ENCODE measurements at places on chromosomes 3 and 15. TPM values are rescaled to one million over a fixed set of nuclear protein-coding genes. Genes with fewer than 3 reads are reported as not detected.

CILP gene
- 32.5 TPM for total RNA-seq

GRCh38 chr3:37935290-37935668 is 55.3 kb upstream of the VILL start:
- peak; percentile 54 for DNase-seq
- H3K36me3 ChIP-seq, result peaks cover under 1% of the 10 kb centered on the region

IMPG2 gene
- total RNA-seq, result 1.3 TPM

- H3K27me3 ChIP-seq, result no peaks in the 10 kb centered on the region
- peaks cover 5% of the 10 kb centered on the region for H3K36me3 ChIP-seq
- peaks cover 68% of the 10 kb centered on the region for H3K4me1 ChIP-seq
- H3K4me3 ChIP-seq, result no peak overlapping the region
Observed at GRCh38 chr15:77506311-77507142, 85.8 kb downstream of the HMG20A start.

GRCh38 chr3:153215497-153215896 is 53.5 kb downstream of the RAP2B start:
- H3K4me1 ChIP-seq, result peaks cover 4% of the 10 kb centered on the region
- H3K27ac ChIP-seq, result no peak overlapping the region
- DNase-seq, result peak; percentile 5
- no peaks in the 10 kb centered on the region for H3K27me3 ChIP-seq

BUB1B gene
- total RNA-seq, result 11.8 TPM

GRCh38 chr15:60223176-60223575 is 174.6 kb downstream of the ANXA2 start:
- no peaks in the 10 kb centered on the region for H3K36me3 ChIP-seq
- no peak overlapping the region for H3K27ac ChIP-seq
- no peaks in the 10 kb centered on the region for H3K4me1 ChIP-seq
- no peak for DNase-seq
- peaks cover 2% of the 10 kb centered on the region for H3K27me3 ChIP-seq

GRCh38 chr3:6655275-6655674 is 205.6 kb upstream of the GRM7 start:
- DNase-seq, result no peak
- H3K4me3 ChIP-seq, result no peak overlapping the region
- no peaks in the 10 kb centered on the region for H3K4me1 ChIP-seq
- no peaks in the 10 kb centered on the region for H3K36me3 ChIP-seq

DNA sequence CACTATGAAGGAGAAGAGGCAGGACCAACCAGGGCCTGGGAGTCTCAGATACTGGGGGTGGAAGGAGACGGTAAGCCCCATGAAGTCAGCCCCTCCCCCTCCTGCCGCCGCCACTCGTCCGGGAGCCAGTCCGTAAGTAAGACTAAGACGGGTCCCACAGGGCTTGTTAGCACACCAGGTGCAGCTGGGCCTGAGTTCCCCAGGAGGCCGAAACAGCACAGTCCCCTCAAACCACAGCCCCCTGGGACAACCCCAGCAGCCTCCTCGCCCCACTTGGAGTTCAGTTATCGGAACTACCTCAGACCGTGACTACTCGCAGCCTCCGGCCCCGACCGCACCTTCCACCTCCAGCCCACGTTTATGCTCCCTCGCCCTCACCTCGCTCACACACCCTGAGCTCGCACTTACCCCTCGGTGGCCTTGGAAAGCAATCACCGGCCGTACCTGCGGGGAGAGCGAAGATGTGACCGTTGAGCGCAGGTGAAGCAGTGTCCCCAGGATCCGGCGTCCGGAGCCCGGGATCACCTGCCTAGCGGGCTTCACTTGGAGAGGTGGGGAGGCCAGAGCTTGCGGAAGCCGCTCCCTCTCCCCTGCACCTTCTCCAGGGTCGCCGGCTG is 557 bp downstream of the ELL3 start:
- DNase-seq, result no peak
- peak overlapping the region; percentile 64 for H3K27ac ChIP-seq
- peaks cover 17% of the 10 kb centered on the region for H3K4me1 ChIP-seq
- peaks cover 22% of the 10 kb centered on the region for H3K36me3 ChIP-seq
- no peaks in the 10 kb centered on the region for H3K27me3 ChIP-seq

AHSG gene
- 0.75 TPM for total RNA-seq

STAC gene
- total RNA-seq, result 36.5 TPM

DNA sequence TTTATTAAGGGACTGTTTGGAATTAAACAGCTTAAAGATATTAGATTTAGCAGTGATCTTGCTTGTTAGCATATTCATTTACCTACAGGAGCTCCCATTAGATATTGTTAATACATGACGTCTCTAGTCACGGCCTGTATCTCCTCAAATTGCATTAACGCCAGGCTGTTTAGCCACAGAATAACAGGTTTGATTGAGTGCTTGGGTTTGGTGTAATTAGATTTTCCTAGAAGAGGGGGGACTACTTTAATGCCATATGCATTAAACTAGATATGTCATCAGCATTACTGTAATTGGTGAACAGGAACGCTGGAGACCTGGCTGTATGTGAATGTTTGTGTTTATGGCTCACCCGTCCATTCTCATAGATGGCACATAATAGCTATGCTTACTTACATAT is 841.4 kb upstream of the NR2F2 start:
- H3K36me3 ChIP-seq, result no peaks in the 10 kb centered on the region
- H3K4me3 ChIP-seq, result no peak overlapping the region
- H3K4me1 ChIP-seq, result peaks cover 2% of the 10 kb centered on the region
- no peak for DNase-seq
- no peak overlapping the region for H3K27ac ChIP-seq
- no peaks in the 10 kb centered on the region for H3K27me3 ChIP-seq

DNA sequence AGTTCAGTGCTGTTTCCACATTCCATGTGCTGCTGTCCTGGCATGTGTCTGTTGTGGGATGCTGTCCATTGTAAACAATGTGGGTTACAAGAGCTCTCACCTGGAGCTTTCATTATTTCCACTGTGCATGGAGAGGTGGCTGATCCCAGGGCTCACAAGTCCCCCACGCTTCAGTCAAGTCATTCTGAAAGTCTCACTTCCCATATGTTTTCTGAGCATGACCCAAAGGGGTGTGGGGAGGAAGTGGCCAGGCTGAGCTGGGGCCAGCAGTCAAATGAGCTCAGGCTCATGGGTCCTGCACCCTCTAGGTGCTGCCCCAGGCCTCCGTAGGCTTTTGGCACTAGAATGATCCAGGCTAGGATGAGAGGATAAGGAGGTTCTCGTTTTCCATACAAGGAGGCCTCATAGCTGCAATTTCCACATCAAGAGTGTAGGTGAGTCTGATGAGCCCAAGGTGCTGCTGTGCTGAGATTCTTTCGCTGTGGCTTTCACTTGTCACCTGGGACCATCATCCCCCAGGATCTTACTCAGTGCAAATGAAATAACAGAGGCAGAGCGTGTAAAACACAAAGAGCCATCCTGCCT is 22.0 kb downstream of the STARD5 start:
- H3K36me3 ChIP-seq, result no peaks in the 10 kb centered on the region
- peaks cover 15% of the 10 kb centered on the region for H3K4me1 ChIP-seq
- no peak overlapping the region for H3K4me3 ChIP-seq
- H3K27ac ChIP-seq, result peak overlapping the region; percentile 51

- DNase-seq, result no peak
- H3K27ac ChIP-seq, result no peak overlapping the region
- no peaks in the 10 kb centered on the region for H3K4me1 ChIP-seq
- no peaks in the 10 kb centered on the region for H3K36me3 ChIP-seq
- H3K27me3 ChIP-seq, result no peaks in the 10 kb centered on the region
Observed at GRCh38 chr15:71052356-71052755, 62.9 kb upstream of the THSD4 start.

GRCh38 chr3:117734496-117734895 is 1024.9 kb downstream of the TUSC7 start:
- DNase-seq, result no peak
- H3K4me3 ChIP-seq, result no peak overlapping the region
- H3K27me3 ChIP-seq, result no peaks in the 10 kb centered on the region
- no peaks in the 10 kb centered on the region for H3K36me3 ChIP-seq
- H3K27ac ChIP-seq, result no peak overlapping the region

DNA sequence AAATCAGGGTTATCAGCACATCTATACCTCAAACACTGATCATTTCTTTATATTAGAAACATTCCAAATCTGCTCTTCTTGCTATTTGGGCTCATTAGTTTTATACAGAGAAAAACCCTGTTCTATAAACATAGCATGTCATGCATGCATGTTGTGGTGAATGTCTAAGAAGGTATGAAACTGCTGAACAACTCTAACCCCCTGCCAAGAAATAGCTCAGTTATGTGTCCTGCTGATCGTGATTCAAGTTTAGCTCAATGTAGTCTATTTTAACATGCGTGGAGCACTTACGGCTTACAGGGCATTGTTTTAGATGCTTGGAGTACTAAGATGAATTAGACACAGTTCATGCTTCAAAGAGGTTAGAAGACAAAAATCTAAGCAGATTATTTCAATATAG is 35.8 kb downstream of the MYH15 start:
- H3K27me3 ChIP-seq, result no peaks in the 10 kb centered on the region
- DNase-seq, result no peak
- no peak overlapping the region for H3K27ac ChIP-seq
- H3K4me3 ChIP-seq, result no peak overlapping the region

GRCh38 chr3:84925571-84925970 is 33.2 kb upstream of the CADM2 start:
- no peaks in the 10 kb centered on the region for H3K27me3 ChIP-seq
- H3K4me3 ChIP-seq, result no peak overlapping the region
- H3K4me1 ChIP-seq, result no peaks in the 10 kb centered on the region
- no peak overlapping the region for H3K27ac ChIP-seq

GRCh38 chr3:138355071-138355470 is 6.7 kb downstream of the MRAS start:
- peaks cover 7% of the 10 kb centered on the region for H3K36me3 ChIP-seq
- no peak for DNase-seq
- no peak overlapping the region for H3K4me3 ChIP-seq
- H3K27ac ChIP-seq, result no peak overlapping the region

DNA sequence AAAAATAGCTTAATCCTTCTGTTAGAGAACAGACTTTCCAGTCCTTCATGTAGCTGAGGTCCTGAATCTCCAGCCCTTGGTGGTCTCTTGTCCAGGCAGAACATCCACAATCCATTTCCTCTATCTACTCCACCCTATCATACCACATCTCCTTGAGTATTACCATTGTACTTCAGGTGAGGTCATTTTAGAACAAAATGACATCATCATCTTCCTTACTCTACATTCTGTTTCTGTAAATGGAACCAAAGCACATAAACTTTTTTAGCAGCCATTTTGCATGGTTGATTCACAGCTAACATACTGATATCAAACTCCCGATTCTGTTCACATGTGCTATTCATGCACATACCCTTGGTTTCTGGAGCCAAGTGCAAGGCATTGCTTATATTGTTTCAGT is 112.4 kb downstream of the C3orf70 start:
- no peak overlapping the region for H3K27ac ChIP-seq
- peaks cover 5% of the 10 kb centered on the region for H3K4me1 ChIP-seq
- H3K27me3 ChIP-seq, result no peaks in the 10 kb centered on the region
- no peaks in the 10 kb centered on the region for H3K36me3 ChIP-seq

CYP8B1 gene
- not detected for total RNA-seq

CD86 gene
- 2.2 TPM for total RNA-seq

DNA sequence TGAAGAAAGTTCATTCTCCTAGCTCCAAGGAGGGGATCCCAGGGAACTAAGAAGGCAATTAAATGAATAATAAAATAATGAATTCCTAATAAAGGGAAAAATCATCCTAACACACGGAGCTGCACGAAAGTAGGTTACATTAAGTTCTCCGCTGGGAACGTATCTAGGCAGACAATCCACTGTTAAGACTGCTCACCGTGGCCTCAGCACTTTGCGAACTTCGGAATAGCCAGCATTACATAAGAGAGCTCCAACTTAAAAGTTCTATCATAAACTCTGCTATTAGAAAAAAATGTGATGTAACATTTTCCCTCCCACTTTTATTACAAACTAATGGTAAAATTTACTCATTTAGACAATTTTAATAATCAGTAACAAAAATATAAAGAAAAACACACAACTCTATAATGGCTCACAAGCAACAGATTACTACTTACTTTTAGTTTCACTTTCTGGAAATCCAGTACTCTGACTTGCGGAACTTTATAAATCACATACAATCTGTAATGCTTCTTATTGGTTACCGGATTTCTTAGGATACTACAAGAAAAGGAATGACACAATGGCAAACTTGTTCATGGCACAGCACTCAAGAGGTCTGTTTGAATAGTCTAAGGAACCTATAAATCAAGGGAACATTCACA is 8.5 kb downstream of the SNRPA1 start:
- DNase-seq, result no peak
- H3K36me3 ChIP-seq, result peaks cover 56% of the 10 kb centered on the region
- H3K4me1 ChIP-seq, result no peaks in the 10 kb centered on the region
- no peak overlapping the region for H3K27ac ChIP-seq

GRCh38 chr3:15295506-15295905 is 36.9 kb downstream of the SH3BP5 start:
- peak; percentile 88 for DNase-seq
- H3K4me3 ChIP-seq, result no peak overlapping the region
- H3K4me1 ChIP-seq, result peaks cover 24% of the 10 kb centered on the region

- peaks cover 15% of the 10 kb centered on the region for H3K36me3 ChIP-seq
- H3K27ac ChIP-seq, result peak overlapping the region; percentile 97
- peak overlapping the region; percentile 89 for H3K4me3 ChIP-seq
- H3K4me1 ChIP-seq, result peaks cover 13% of the 10 kb centered on the region
- no peaks in the 10 kb centered on the region for H3K27me3 ChIP-seq
Observed at GRCh38 chr15:42549032-42549491, 424 bp downstream of the HAUS2 start.

- no peak overlapping the region for H3K4me3 ChIP-seq
- no peak overlapping the region for H3K27ac ChIP-seq
- H3K4me1 ChIP-seq, result no peaks in the 10 kb centered on the region
- H3K27me3 ChIP-seq, result no peaks in the 10 kb centered on the region
- DNase-seq, result no peak
Observed at GRCh38 chr3:181333394-181333793, 343.9 kb upstream of the DNAJC19 start.

CISH gene
- 3.9 TPM for total RNA-seq

DNA sequence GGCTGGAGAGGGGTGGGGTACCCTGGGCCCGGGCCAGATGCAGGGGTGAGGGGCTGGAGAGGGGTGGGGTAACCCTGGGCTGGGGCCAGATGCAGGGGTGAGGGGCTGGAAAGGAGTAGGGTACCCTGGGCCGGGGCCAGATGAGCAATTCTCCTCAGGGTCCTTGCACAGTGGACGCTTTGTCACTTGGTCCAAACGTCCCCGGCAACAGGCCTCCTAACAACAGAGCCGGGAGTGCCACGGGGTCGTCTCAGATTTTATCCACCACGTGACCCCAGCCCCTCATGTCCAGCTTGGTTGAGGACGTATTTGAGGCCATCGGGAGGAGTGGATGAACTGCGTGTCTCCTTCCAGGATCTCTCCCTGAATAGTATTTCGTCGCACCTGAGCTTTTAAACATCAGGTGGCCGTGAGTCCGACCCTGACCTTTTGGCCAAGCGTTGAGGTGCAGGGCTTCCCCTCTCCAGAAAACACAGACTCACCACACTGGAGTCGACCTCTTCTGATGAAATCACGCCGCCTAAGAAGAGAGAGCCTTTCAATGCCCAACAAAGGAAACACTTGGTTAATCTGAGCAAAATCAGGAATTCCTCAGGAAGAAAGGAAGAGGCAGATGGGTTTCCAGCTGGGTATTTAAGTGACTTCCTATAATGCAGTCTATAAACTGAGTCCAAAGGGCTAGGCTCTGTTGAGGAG is 12.8 kb upstream of the LRRC15 start:
- peaks cover 24% of the 10 kb centered on the region for H3K27me3 ChIP-seq
- H3K27ac ChIP-seq, result no peak overlapping the region
- no peaks in the 10 kb centered on the region for H3K36me3 ChIP-seq

- peak; percentile 43 for DNase-seq
- no peaks in the 10 kb centered on the region for H3K27me3 ChIP-seq
- peak overlapping the region; percentile 78 for H3K27ac ChIP-seq
- peaks cover 6% of the 10 kb centered on the region for H3K4me1 ChIP-seq
- H3K36me3 ChIP-seq, result no peaks in the 10 kb centered on the region
Observed at GRCh38 chr3:178537122-178537705, 978 bp downstream of the KCNMB2 start.

Measured in muscle of leg (tissue), 16 donors.